ENCODE measurements at places on chromosomes 4 and X.

- no peak for DNase-seq
Observed at GRCh38 chr4:53026233-53026632, 164.1 kb downstream of the RASL11B start.

GRCh38 chr4:52748432-52748831 lies 2.8 kb downstream of the ERVMER34-1 start:
- no peak for DNase-seq

- DNase-seq = no peak
Observed at GRCh38 chr4:93480452-93480851, 348.1 kb upstream of the ATOH1 start.

DNA sequence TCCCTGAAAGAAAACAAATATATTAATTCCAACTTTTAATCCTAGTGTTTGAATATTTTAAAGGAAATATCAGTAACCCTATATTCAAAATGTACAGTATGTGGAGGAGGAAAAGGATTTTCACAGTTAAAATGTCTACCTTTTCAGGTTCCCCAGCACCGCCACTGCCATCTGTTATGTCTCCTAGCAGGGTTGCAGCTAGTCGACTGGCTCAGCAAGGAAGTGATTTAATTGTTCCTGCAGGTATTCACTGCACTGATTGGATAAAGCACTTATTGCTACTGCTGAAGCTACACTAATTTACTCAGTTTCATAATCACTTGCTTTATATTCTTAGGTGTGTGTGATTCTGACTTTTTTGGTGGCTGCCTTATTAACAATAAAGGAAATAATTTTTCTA lies 65.5 kb upstream of the FHDC1 start:
- DNase-seq = no peak

DNA sequence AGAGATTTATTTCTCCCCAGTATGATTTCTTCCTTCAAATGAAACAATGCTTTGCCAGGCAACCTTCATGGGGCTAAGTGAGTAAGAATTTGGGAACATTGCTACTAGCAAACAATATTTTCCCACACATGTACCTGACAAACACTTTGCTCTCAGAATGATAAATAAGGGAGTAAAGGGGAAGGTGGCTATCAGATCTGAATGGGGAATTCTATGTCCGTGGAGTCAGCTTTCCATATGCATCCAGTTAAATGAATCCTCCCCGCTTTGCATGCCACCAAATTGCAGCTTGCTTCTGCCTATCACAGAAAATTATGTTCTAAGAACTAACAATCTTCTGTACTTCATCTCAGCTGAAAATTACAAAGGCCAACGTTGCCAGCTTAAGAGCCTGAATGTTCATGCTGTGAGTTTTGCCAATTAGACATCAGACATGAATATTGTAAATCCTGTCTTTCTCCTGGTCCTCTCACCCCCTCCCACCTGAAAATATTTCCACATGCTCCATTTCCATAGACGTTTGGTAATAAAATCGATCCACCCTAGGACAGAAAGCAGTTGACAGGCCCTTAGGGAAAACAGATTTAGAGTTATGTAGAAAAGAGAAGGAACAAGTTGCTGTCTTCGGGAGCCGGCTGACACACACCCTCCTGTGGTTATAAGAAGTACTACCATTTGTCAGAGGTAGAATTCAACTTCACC lies 6.3 kb downstream of the MEPE start:
- DNase-seq = no peak

DNA sequence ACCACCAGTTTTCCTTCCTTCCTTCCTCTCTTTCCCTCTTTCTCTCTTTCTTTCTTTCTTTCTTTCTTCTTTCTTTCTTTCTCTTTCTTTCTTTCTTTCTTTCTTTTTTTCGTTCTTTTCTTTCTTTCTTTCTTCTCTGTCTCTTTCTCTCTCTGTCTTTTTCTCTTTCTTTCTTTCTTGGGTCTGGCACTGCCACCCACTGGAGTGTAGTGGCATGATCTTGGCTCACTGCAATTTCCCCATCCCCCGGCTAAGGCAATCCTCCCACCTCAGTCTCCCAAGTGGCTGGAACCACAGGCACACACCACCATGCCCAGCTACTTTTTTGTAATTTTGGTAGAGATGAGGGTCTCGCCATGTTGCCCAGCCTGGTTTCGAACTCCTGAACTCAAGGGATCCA lies 51.6 kb upstream of the NHS start:
- no peak for DNase-seq

GRCh38 chr4:153890761-153891160 lies 101.9 kb upstream of the SFRP2 start:
- DNase-seq = no peak

- DNase-seq = no peak
Observed at GRCh38 chr4:174475528-174475927, 46.8 kb downstream of the HPGD start.

- no peak for DNase-seq
Observed at GRCh38 chrX:28127662-28128061, 146.4 kb upstream of the DCAF8L1 start.

DNA sequence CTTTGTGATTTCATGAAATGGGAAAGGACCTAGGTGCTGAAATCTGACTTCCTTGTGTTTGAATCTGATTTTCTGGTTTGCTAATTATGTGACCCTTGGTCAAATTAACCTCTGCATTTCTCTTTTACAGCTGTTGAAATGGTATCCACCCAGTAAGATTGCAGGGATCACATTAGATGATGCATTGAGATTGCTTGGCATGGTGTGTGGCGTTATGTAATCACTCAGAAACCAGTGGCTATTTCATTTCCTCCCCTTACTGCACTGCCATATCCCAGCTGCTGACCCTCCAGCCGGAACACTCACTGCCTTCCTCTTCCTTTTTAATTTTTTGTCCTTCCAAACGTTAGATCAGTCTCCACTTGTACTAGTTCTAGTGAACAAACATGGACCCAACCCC lies 79.0 kb downstream of the KLHL8 start:
- DNase-seq = no peak

DNA sequence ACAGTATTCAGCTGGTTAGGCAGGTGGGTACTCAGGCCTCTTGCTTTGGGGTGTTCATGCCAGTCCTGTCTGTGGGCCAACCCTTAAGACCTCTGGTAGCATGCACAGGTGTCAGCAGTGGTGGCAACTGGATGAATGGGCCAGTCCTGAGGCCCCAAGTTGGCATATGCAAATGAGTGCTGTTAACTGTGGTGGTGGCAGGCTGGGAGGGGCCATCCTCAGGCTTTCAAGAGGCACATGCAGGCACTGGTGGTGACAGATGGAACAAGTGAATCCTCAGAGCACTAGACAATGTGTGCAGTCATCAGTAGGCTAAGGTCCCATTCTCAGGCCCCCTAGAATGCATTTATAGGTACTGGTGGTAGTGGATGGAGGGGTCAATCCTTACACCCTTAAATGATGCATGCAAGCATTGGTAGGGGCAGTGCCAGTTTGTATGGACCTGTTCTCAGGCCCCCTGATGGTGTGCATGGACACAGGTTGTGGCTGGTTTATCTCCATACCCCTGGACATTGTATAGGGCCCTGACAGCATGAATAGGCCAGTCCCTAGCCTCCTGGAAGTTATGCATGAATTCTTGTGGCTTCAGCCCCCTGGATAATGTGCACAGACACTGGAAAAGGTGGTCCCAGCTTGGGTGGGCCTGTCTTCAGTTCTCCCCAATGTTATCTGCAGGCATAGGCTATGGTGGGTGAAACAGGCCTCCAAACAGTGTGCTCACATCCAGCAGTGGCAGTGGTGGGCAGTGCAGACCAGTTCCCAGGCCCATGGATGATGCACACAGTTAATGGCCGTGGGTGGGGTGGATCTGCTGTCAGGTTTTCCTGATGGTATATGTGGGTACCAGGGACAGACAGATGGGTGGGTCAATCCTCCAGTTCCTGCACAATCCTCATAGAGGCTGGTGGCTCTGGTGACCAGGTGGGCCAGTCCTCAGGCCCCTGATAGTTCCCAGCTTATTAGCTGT lies 24.7 kb downstream of the TECRL start:
- DNase-seq = no peak

DNA sequence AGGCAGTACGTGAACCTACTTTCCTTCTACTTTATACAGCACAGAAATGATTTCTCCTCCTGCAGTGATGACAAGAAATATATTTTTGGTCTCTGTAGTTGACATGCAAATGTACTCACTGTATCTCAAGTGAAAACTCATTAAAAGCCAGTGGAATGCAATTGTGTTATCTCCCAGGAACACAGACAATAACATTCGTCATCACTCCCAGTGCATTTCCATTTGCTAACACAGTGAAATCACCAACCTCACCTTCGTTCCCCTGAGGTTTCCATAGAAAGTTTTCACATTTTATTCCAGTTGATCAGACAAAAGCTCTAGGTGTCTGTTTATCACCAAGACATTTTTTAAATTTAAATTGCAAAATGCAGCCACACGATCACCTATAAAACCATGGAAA lies 2.5 kb upstream of the SPANXD start:
- DNase-seq = no peak

DNA sequence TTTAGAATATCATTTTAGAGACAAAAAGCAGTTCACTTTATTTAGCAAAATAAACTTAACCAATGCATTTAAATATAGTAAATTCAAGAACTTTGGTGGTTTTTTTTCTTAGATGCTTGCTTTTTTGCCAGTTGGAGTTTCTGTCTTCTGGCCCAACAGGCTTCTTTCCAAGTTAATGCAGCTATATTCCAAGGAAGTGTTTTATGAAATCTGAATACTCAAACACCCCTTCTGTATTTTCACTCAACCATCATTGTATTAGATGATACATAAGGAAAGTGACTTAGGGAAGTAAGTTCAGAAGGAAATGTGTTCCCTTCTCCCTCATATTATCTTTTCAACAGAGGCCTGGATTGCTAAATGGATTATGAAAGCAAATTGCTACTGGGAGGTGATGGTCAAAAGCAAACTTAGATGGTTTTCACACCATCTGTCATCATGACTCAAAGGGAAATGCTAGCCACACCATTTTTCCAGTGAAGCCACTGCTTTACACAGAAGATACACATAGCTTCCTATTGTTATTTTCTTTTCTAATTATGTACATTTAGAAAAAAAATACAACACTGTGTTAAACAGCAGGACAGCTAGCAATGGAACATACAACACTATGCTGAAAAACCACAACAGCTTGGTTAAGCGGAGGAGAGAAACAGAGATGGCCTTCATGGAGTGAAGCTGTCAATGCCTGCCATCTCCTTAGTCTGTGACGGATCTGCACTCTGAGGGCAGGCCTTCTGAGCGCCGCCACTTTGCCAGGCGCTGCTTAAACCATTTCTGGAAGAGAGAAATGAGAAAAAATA lies 32.9 kb downstream of the HOPX start:
- no peak for DNase-seq
